ENCODE measurements at places on chromosomes 1 and 21.

GRCh38 chr1:235908742-235909520 lies 42.2 kb upstream of the LYST start:
- DNase-seq, result no peak

DNA sequence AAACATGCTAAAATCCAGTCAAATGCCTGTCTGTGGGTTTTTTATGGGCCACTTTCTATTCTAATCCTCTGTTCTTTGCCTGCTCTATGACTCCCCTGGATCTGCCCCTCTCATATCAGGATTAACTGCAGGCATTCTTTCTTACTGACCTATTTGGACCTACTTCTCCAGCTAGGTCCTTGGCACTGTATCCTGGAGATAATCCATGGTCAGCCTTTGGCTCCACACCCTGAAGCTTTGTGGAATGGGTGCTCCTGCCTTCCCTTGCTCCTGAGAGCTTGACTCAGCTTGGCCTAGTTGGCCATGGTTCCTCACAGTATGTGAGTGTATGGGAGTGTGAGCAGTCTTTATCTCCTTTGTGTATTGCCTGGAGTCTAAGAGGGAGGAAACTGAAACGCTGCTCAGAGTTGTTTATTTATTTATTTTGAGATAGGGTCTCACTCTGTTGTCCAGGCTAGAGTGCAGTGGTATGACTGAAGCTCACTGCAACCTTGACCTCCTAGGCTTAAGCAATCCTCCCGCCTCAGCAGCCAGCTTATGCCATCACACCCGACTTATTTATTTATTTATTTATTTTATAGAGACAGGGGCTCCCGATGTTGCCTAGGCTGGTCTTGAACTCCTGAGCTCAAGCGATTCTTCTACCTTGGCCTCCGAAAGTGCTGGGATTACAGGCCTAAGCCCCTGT lies 28.7 kb upstream of the CDC14A start:
- no peak for DNase-seq

DNA sequence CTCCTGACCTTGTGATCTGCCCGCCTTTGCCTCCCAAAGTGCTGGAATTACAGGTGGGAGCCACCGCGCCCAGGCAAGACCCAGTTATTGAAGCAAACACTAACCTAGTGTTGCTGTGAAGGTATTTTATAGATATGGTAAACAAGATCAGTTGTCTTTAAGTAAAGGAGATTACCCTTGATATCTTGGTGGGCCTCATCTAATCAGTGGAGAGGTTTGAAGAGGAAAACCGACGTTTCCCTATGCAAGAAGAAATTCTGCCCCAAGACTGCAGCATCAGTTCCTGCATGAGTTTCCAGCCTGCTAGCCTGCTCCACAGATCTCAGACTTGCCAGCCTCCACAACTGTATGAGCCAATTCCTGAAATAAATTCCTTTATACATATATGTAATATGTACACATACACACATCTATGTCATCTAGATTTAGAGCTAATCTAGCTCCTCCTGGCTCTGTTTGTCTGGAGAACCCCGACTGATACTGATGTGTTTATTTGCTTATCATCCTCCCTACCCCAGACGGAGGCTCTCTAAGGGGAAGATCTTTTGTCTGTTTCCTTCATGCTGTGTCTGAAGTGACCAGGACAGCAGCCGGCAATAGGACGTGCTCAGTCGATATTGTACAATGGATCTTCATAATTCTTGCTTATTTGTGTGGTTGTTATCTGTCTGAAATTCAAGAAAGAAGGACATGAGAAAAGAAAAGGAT lies 90.9 kb downstream of the IER5 start:
- no peak for DNase-seq

- DNase-seq, result no peak
Measured at GRCh38 chr1:11377001-11377583, 101.9 kb upstream of the DISP3 start.

GRCh38 chr1:39328095-39328494 lies 123.6 kb downstream of the MACF1 start:
- DNase-seq, result no peak

DNA sequence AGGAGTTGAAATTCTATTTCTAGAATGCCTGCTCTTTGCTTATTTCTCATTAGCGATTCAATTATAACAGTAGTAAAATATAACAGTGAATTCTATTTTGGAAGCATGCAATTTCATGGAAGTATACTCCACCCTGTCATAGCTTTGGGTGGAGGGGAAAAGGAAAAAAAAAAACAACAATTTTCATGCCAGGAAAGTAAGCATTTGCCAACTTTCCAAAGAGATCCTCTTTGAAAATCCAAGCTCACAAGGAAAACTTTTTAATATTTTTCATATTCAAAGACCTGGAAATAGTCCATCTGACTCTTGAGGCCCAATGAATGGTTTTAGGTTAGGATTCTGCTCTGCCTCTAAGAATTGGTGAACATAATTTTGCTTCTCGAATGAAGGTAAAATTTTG lies 134.5 kb downstream of the PTPN14 start:
- no peak for DNase-seq

- DNase-seq, result no peak
Measured at GRCh38 chr1:241589521-241589920, 50.6 kb downstream of the CHML start.

DNA sequence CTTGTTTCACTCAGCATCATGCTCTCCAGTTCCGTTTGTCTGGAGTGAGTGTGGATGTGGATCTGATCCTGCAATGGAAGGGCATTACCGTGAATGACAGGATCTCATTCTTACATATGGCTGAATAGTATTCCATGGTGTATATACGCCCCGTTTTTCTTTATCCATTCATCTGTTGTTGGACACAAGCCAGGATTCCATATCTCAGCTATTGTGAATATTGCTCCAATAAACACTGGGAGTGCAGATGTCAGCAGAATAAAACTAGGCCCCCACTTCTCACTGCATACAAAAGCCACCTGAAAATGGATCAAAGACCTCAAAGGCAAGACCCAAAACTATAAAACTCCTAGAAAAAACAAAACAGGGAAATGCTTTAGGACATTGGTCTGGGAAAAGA lies 120.3 kb upstream of the TMPRSS2 start:
- no peak for DNase-seq

- DNase-seq, result no peak
Measured at GRCh38 chr1:211900441-211900840, 69.9 kb upstream of the LPGAT1 start.

DNA sequence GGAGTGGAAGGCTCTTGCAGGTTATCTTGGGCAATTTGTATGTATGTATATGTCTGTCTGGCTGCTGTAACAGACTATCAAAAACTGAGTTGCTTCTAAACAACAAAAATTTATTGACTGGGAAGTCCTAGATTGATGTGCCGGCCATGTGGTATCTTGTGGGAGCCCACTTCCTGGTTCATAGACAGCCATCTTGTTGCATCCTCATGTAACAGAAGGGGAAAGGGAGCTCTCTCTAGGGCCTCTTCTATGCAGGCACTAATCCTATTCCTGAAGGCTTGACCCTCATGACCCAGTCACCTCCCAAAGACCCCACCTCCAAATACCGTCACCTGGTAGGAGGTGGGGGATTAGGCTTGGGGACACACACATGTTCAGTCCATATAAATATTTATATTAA lies 9.2 kb downstream of the GIPC2 start:
- DNase-seq, result no peak

DNA sequence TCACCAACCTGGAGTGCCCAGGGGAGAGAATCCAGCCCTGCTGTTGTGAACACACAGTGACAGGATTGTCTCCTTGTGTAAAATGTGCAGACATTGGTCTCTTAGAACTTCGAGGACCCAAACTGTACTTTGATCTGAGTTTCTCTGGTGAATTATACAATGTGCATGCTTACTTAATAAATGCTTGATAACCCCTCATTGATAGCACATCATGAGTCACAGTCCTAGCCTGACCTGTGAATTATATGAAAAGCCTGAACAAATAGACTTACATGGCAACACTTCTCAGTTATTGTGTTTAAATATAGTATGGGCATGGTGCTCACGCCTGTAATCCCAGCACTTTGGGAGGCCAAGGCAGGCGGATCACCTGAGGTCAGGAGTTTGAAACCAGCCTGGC lies 22.6 kb downstream of the IFNGR2 start:
- no peak for DNase-seq

- DNase-seq, result no peak
Measured at GRCh38 chr1:200837931-200838571, 34.7 kb upstream of the GPR25 start.

GRCh38 chr1:172845371-172845770 lies 186.5 kb downstream of the FASLG start:
- no peak for DNase-seq

GRCh38 chr1:154841384-154841783 lies 28.7 kb downstream of the KCNN3 start:
- DNase-seq, result no peak

GRCh38 chr21:29626801-29627470 lies 312.9 kb downstream of the GRIK1 start:
- no peak for DNase-seq

GRCh38 chr21:45552696-45553391 lies 10.6 kb upstream of the SLC19A1 start:
- DNase-seq, result no peak

GRCh38 chr1:32394890-32395432 lies 720 bp upstream of the BSDC1 start:
- no peak for DNase-seq

- no peak for DNase-seq
Measured at GRCh38 chr1:232416026-232416568, 213.8 kb downstream of the SIPA1L2 start.

- DNase-seq, result no peak
Measured at GRCh38 chr1:99503276-99503747, 142.6 kb upstream of the PALMD start.

DNA sequence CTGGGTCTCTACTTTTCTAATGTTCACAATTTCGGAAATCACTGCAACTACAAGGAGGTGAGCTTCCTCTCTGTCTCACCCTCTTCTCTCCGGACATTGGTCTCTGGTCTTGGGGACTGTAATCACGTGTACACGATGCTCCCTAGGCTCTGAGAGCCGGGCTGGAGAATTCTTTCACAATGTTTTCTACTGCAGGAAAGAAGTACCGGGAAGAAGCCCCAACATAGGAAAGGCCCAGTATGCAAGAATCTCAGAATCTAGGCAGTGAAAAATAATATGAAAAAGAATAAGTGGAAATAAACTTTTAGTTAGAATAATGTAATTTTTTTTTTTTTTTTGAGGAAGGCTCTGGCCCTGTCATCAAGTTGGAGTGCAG lies 13.5 kb upstream of the HJV start:
- DNase-seq, result no peak

GRCh38 chr21:28228636-28228995 lies 764.1 kb downstream of the LTN1 start:
- no peak for DNase-seq

Data from naive B cell (primary cell).